Suppressor macrophage treated with lipopolysaccharide for 1 hour (primary cell): ENCODE measurements at places on chromosomes 16 and 17.

DNA sequence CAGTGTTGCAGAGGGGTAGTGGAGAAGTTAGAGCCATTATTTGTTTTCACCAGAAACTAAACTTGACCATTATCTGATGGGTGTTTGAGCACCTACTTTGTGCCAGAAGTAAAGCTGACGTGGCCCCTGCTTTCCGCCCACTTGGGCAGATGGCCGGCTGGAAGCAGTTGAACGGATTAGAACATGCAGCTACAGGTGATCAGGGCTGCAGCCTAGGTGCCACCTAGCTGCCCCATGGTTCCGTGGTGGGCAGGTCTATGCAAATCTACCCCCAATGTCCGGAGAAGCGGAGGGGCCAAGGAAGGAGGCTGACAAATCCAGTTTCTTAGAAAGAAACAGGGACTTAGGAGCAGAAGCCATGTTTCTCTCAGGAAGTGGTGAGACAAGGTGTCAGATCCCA is 62.7 kb downstream of the B9D1 start:
- DNase-seq: no peak

- DNase-seq: no peak
Measured at GRCh38 chr16:56530872-56531271, 11.0 kb upstream of the BBS2 start.

DNA sequence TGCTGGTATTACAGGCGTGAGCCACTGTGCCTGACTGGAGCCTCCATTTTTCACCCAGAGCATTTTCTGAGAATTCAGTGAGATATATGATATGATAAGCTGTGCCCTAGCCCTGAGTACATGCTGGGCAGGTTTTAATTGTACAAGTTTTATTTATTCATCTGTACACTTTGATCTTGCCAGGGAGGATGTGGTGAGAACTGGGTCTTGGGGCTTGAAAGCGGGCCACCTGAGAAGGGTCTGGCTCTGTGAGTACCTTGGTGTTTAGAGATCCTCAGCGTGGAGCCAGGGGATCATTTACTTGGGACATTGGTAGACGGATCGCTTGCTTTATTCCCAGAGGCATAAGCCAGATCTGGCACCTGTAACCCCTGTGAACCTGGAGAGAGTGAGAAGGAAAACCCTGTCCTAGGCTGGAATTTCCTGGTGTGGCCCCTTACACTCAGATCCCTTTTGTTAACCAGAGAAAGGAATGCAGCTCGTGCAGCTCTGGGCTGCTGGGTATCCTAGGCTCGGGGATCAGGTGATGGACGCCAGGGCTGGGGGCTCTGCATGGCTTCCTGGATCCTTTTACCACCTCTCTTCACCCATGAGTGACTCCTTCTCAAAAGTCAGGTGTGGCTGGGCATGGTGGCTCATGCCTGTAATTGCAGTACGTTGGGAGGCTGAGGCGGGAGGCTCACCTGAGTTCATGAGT is 91.9 kb downstream of the ABCC1 start:
- DNase-seq: no peak

GRCh38 chr17:77506371-77506991 is 365.7 kb downstream of the SEC14L1 start:
- DNase-seq: no peak

DNA sequence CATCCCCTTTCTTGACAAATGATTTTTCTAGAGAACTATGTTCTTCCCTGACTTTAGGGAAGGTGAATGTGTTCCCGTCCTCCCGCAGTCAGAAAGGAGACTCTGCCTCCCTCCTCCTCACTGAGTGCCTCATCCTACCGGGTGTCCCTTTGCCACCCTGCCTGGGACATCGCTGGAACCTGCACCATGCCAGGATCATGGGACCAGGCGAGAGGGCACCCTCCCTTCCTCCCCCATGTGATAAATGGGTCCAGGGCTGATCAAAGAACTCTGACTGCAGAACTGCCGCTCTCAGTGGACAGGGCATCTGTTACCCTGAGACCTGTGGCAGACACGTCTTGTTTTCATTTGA is 7.4 kb downstream of the NAT9 start:
- DNase-seq: no peak

- no peak for DNase-seq
Measured at GRCh38 chr17:72282439-72283029, 161.7 kb downstream of the SOX9 start.

DNA sequence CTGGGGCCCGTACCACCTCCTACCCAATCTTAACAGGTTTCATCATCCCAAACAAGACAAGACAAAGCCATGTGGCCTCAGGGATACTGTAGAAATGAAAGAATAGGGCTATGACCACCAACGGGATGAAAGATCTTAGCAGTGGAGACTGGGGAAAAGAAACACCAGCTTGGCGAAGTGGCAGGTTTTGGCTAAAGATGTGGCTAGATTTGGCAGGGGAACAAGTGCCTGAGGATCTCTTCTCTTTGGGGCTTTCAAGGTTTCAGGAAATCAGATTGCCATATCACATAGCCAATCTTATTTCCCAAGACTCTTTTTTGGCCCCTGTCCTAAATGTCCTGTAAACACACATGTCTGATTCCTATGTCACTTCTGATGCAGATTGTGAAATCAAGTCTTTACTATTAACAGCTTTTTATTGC is 6.9 kb downstream of the KRT24 start:
- DNase-seq: no peak

- no peak for DNase-seq
Measured at GRCh38 chr16:69166946-69167930, 19.7 kb upstream of the SNTB2 start.

DNA sequence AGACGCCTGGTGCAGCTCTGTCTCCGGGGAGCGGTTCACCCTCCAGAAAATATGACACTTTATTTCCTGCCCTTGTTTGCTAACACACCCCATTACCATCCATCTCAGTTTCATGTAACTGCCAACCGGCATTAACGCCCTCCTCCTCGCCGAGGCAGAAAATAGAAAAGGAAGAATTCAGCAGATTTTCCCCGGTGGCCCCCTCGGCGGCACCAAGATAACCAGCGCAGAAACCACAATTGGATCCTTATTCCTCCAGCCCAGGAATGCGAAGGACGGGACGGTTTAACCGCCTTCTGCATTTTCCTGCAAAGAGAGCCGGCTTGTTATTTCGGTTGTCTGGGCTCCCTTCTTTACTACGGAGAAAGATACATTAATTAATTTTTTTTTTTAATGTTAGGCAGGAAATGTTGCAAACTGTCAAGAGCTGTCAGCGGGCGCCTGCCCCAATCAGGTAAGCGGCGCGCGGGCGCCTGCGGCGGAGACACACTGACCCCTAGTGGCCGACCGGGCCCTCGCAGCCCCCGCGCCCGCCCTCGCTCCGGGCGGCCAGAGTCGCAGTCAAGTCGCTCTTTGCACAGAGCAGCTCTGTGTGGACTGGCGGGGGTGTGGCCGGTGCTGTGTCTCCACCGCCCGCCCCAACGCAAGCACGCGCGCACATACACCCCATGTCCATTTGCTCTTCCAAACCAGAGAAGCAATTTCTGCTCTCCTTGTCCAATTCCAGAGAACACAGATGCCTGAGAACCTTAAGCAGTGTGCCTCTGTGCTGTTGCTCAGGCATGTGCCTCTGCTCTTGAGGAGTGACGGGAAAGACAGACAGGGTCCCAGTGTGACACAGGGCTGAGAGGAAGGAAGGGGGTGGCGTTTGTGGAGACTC is 53.6 kb downstream of the C17orf67 start:
- DNase-seq: peak; percentile 90

GRCh38 chr17:69732272-69732918 is 317.9 kb downstream of the MAP2K6 start:
- no peak for DNase-seq

DNA sequence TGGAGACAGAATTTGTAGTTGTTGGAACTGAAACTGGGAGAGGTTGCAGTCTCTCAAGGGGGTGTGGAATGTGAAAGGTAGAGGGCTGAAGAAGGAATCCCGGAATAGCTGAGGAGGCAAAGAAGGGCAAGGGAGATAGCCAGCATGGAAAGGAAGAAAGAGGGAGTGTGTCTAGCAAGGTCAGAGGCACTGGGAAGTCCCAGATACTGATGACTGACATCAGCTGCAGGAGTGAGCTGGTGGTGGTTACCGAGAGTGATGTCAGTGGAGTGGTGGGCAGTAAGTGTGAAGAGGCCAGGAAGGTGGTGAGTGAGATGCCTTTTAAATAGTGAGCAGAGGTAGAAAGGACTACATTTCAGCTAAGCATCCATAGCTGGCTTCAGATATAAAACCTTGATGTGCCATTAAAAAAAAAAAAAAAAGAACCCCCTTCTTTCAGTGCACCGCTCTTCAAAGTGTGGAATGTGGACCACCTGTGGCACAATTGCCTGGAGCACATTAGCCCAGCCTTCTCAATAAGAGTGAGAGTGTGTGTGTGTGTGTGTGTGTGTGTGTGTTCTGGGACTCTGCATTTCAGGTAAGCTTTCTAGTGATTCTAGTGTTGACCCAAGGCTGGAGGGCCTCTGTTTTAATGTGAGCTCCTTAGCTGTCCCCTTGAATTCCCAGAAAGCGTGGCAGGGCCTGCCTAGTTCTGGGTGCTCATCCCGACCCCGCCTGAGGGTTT is 8.5 kb downstream of the PRMT7 start:
- DNase-seq: peak; percentile 45

- DNase-seq: no peak
Measured at GRCh38 chr17:2560658-2561057, 32.8 kb upstream of the PAFAH1B1 start.

GRCh38 chr16:57526498-57526897 is 9.9 kb downstream of the CCDC102A start:
- DNase-seq: no peak

GRCh38 chr16:17397499-17397891 is 73.3 kb downstream of the XYLT1 start:
- no peak for DNase-seq

- no peak for DNase-seq
Measured at GRCh38 chr16:27634779-27635178, 84.8 kb downstream of the KATNIP start.

- DNase-seq: no peak
Measured at GRCh38 chr17:33901085-33901484, 354.0 kb upstream of the CCL2 start.

GRCh38 chr16:79191933-79192332 is 408.6 kb downstream of the MAF start:
- DNase-seq: no peak

DNA sequence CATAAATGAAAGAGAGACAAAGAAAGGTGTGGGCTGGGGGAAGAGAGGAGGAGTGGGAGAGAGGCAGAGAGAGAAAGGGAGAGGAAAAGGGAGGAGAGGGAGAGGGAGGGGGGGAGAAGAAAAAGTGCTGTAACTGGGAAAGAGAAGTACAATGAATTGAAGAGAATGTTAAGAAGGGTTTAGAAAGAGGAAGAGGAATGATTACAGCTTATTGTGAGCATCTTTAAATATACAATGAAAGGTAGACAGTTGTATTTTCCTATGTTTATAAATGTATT is 229.1 kb upstream of the PMFBP1 start:
- DNase-seq: no peak

GRCh38 chr17:15957206-15957605 is 12.3 kb downstream of the ADORA2B start:
- DNase-seq: no peak

- peak; percentile 49 for DNase-seq
Measured at GRCh38 chr17:56870081-56870651, 36.2 kb downstream of the DGKE start.

- no peak for DNase-seq
Measured at GRCh38 chr17:49992191-49992932, 2.7 kb downstream of the DLX3 start.
